ENCODE measurements at places on chromosomes 3 and 15.

- no peak for DNase-seq
Observed at GRCh38 chr3:15858547-15859506, 61.0 kb upstream of the ANKRD28 start.

DNA sequence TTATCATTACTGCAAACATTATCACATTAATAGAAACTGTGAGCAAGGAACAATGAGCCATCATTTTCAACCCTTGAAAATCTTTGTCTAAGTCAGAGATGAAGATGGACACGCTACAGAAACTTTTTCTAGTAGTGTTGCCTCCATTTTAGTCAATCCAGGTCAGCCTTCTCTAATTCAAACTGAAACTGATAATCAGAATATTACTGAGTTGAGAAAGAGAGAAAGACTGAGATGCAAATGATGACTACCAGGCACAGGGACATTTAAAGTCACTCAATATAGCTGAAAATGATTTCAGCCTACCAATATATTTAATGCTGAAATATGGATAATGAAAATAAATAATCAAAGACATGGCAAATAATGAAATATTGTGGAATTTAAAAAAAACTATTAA lies 261.4 kb downstream of the GBE1 start:
- DNase-seq = no peak

- DNase-seq = no peak
Observed at GRCh38 chr3:192914848-192915247, 2.8 kb downstream of the MB21D2 start.

DNA sequence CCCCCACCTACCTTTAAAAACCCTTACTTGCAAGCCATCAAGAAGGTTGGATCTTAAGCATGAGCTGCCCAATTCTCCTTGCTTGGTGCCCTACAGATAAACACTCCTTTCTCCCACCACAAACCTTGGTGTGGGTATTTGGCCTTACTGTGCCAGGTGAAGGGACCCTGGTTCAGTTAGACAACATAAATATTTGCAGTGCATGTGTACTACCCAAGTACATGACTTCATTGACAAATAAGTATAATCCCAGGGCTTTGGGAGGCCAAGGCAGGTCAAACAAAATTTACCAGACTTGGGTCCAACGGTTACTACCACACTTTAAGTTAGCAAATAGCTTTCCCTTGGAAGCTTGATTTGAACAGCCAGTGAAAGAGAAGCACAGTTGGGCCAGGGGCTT lies 9.3 kb upstream of the CNOT10 start:
- DNase-seq = no peak

GRCh38 chr3:2061360-2061759 lies 37.3 kb upstream of the CNTN4 start:
- no peak for DNase-seq

GRCh38 chr3:123764647-123765046 lies 119.5 kb downstream of the MYLK start:
- no peak for DNase-seq

DNA sequence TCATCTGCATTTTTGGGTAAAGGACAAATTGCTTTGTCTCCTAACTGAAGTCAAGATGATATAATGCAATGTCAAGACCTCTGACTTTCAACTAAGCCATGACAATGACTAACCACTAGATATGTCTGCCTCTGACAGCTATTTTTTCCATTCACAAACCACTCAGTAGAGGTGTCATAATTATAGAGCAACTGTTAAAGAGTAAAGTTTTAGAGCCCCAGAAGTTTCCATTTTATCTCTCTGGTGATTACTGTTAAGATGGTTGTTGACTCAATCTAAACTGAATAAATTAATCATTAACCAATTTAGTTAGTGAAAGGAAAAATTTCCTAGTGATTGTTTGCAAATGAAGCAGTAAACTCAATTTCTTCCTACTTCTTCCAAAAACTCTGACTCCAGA lies 779.9 kb downstream of the GRM7 start:
- no peak for DNase-seq

- DNase-seq = no peak
Observed at GRCh38 chr15:92719021-92719420, 63.4 kb upstream of the FAM174B start.

Data from NCI-H1048 (cell line).